ENCODE measurements at places on chromosomes 1 and 21.

DNA sequence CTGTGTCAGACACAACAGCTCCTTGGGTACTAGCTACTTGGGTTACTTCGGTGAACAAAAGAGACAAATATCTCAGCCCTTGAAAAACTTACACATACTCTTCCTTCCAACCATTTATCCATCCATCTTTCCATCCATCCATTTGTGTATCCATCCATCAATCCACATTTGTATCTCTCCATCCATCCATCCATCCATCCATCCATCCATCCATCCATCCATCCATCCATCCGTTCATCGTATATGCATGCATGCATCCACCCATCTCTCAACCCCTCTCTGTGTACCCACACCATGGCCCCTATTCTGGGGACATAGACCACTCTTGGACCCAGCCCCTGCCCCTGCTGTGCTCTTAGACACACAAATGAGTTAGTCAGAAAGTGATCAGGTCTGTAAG is 40.2 kb downstream of the FAAH start:
- DNase-seq = no peak

DNA sequence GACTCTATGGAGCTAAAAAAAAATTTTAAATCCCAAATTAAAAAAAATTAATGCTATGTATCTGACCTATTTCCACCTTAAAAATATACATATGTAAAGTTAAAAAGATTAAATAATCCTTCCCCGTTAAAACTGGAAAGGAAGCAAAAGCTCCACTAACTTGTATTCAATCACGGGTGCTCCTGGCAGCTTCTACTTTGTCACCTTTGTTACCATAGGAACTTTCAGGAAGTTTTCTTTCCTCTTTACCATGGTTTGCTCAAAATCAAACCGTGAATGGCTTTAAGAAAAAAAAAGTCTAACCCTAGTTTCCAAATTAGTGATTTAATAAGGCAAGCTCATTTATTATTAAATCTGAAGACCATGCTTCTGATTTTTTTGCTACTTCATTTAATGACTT is 3.5 kb downstream of the GPATCH2 start:
- no peak for DNase-seq

DNA sequence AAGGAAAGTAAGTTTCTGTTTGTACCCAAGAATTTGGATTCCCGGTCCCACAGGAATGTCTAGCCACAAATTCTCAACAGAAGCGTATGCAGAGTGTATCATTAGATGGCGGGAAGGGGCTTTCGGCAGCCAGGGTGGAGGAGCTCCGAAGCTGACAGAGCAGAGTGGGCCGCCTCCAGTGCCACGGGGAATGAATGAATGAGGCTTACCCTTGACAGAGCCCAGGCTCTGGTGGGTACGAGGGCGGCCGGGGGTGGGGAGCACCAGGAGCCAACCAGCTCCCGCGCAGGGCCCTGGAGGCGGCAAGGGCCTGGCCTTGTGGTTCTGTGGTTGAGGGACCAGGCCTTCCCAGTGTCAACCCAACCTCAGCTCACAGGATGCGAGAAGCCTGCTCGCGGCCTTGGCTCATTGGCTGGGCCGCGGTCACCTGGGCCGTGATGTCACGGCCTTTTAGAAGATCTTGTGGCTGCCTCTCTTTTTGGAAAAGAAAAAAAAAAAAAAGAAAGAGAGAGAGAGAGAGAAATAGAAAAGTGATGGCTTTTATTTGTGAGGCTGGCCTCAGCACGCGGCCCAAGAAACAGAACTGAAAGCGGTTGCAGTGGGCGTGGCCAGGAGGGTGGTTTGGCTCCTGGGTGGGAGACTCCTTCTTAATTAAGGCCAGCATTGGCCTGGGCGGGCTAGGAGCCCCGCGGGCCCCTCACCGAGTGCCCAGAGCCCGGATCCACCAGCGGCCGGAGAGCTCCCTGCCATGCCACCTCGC is 34.9 kb upstream of the RUNX3 start:
- DNase-seq = peak; percentile 92

DNA sequence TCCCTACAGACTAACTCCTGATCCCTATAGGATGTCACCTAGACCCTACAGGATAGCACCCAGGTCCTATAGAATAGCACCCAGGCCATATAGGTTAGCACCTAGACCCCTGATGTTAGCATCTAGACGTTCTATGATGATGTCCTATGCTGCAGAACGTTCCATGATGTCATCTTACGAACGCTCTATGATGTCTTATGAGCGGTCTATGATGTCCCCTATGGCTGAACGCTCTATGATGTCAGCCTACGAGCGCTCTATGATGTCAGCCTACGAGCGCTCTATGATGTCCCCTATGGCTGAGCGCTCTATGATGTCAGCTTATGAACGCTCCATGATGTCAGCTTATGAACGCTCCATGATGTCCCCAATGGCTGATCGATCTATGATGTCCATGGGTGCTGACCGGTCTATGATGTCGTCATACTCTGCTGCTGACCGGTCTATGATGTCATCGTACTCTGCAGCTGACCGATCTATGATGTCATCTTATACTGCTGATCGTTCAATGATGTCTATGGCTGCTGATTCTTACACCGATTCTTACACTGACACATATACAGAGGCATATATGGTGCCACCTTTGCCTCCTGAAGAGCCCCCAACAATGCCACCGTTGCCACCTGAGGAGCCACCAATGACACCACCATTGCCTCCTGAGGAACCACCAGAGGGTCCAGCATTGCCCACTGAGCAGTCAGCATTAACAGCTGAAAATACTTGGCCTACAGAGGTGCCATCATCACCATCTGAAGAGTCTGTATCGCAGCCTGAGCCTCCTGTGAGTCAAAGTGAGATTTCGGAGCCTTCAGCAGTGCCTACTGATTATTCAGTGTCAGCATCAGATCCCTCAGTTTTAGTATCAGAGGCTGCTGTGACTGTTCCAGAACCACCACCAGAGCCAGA is 9.5 kb downstream of the SON start:
- DNase-seq = no peak

GRCh38 chr1:70319750-70320149 is 34.8 kb downstream of the ANKRD13C start:
- no peak for DNase-seq

GRCh38 chr1:45134461-45134873 is 71.9 kb downstream of the ZSWIM5 start:
- no peak for DNase-seq

GRCh38 chr1:228140724-228141225 is 696 bp downstream of the GUK1 start:
- DNase-seq = peak; percentile 16

- DNase-seq = no peak
These were observed 21.2 kb upstream of the CHI3L1 start for GRCh38 chr1:203207751-203208150.

DNA sequence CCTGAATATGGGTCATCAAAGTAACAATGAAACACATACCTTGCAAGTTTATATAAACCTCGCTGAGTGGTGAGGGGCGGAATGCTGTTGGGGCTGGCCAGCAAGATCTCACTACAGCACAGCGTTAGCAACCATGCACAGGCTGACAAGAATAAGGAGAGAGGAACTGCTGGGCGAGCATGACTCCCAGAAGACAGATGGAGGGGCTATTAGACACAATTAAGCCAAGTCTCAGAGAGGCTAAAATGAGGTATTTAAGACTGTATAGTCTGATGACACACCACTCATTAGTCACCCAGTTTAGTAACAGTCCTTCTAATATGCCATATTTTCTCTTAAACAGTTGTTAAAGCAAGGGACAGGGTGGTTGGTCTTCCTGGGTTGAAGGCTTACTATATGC is 340.2 kb upstream of the NR5A2 start:
- no peak for DNase-seq

GRCh38 chr1:193190096-193190744 is 3.8 kb upstream of the B3GALT2 start:
- DNase-seq = no peak

- no peak for DNase-seq
These were observed 41.5 kb upstream of the DUSP10 start for GRCh38 chr1:221783437-221783836.

GRCh38 chr1:29546496-29546895 is 310.2 kb downstream of the PTPRU start:
- DNase-seq = no peak

DNA sequence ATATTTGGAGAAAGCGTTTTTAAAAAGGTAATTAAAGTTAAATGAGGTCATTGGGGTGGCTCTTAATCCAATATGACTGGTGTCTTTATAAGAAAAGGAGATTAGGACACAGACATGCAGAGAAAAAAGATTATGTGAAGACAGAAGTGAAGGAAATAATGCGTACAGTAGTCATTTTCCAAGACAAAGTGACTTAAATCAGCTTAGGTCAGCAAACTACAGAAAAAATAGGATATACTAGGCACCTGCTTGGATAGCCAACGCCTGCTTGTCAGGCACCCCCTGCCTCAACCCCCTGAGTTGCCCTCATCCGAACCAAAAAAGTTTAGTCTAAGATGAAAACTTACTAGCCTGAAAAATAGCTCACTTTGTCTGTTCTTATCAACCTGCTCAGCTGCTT is 58.2 kb upstream of the SPAG17 start:
- no peak for DNase-seq

DNA sequence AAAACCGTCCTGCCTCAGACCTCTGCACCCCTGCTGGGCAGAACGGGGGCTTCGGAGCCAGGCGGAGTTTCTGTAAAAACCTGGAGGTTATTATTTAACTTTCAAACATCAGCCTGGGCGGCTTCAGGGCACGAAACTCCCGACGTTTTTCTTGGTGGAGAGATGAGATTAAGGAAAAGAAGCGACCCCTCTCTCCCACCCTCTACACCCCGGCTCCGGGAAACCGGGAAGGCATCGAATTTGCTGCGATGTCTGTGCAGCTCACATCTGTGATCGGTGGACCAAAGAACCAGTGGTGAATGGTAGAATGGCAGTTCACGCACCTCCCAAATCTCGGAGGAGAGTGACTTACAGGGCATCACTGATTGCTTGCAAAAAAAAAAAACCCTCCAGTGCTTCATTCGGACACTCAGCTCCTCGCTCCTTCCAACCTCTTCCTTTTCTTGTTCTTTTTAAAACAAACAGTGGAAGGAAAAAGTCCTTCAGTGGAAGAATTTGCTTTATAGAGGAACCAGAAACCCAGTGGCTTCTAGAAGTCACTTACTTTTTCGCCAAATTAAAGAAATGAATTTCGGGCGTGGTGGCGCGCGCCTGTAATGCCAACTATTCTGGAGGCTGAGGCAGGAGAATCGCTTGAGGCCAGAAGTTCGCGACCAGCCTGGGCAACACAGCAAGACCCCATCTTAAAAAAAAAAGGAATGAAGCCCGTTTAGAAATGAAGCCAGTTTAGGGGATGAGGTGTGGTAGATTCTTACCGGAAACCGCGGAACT is 884 bp downstream of the PHACTR4 start:
- DNase-seq = peak; percentile 4

GRCh38 chr1:234662148-234662547 is 52.2 kb upstream of the IRF2BP2 start:
- no peak for DNase-seq

DNA sequence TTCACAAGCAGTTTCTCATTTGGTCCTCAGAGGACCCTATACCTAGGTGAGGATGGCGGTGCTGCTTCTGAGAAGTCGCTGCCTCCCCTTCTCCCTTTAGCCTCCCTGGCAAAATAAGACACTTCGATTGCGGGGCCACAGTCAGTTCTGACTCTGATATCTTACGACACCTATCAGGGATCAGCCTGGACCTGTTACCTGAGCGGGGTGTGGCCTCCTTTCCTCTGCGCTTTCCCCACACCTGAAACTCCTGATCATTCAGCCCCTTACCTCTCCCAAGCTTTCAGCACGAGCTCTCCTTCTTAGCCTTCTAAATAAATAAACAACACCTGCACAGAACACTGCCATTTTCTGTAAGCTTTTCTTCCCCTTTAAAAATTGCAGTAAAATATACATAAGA is 24.6 kb upstream of the GPR137B start:
- DNase-seq = no peak

DNA sequence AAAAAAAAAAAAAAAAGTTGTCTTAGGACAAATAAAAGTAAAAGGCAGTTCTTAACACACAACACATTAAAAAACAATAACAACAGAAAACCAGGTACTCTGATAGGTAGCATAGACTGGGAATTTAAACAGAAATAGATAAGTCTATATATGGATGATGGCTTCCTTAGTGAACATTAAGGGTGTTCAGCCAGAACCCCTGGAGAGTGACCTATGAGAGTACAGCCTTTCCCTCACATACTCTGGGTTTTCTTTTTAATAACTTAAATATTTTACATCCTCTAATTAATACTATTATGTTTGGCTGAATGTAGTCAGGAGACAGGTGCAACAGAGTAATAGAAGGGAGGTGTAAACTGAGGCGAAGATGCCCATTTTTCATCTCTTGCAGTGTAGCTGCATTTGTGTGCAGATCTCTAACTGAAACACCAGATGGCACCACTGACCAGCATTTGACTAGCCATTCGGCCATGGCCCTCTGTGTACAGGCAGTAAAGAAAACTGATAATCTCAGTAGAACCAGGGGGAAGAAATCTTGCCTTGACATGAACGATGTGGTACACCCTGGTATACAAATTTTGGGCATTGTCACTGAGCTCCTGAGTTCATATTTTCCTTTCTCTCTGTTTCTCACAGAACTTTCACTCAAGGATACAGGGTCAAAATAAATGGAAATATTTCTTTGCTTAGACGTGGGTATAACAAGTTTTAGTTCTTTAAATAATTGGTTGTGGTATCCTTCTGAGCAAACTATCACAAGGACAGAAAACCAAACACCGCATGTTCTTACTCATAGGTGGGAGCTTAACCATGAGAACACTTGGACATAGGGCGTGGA is 7.6 kb downstream of the TTF2 start:
- DNase-seq = peak; percentile 15

- no peak for DNase-seq
These were observed 10.1 kb downstream of the DOP1B start for GRCh38 chr21:36166705-36167104.

GRCh38 chr1:109252893-109253802 is 3.8 kb downstream of the CELSR2 start:
- DNase-seq = no peak

- no peak for DNase-seq
These were observed 45.3 kb downstream of the SASS6 start for GRCh38 chr1:100087396-100087795.

DNA sequence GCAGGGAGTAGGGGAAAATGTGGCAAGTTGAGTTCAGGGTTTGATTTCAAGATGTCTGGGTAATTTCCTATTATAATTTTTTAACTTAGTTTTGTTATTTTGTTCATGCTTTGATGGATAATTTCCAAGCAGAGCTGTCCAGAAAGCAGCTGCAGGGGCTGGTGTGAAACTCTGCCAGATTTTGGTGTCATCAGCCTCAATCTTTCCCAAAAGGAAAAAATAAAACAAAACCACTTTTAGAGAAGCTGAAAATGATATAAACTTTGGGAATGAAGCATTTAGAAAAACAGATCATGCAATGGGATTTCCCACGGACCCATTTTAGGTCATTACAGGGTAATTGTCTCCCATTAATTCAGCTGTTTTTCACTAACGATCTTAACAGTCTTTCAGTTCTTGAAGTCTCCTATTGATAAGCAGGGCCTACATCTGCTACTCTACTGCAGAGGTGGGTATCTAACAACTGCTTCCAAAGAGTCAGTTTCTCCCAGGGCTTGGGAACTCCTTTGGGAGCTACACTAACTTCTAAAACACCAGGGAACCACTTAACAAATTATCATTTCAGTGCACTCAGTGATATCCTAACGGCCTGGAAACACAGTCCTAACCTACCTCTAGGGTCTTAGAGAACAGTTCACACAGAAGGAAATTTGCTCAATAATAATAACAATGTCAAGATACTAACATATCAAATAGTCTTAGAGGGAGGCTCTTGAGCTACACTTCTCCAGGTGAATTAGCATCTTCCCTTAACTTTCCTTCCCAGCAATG is 12.3 kb downstream of the ZNF436 start:
- no peak for DNase-seq

GRCh38 chr1:56446531-56447098 is 132.7 kb downstream of the PLPP3 start:
- DNase-seq = no peak

All from stimulated activated naive CD4-positive, alpha-beta T cell treated with Interleukin-2 at 50 U/mL for 16 hours (primary cell).